NCI-H1092 treated with DMSO at 0.1 percent for 48 hours (cell line): ENCODE measurements at places on chromosomes 7 and 10.
A peak's percentile ranks its signal among the peaks of the same experiment; 100 is the strongest.

DNA sequence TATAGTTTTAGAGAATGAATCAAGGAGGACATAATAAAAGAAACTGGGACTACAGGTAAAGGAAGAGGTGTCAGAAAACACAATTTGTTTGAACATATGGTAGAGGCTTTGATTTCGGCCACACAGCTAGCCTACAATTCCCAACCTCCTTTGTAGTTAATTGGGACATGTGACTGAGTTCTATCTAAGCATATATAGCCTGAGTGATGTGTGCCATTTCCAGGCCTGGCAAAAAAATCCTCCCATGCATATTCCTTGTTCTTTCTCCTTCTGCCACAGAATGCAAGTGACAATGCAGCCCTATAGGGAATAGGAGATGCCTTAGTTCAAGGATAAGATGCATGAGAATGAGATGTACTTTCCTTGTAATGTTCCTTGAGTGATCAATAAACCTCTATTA lies 590.7 kb upstream of the STEAP1 start:
- DNase-seq: no peak

DNA sequence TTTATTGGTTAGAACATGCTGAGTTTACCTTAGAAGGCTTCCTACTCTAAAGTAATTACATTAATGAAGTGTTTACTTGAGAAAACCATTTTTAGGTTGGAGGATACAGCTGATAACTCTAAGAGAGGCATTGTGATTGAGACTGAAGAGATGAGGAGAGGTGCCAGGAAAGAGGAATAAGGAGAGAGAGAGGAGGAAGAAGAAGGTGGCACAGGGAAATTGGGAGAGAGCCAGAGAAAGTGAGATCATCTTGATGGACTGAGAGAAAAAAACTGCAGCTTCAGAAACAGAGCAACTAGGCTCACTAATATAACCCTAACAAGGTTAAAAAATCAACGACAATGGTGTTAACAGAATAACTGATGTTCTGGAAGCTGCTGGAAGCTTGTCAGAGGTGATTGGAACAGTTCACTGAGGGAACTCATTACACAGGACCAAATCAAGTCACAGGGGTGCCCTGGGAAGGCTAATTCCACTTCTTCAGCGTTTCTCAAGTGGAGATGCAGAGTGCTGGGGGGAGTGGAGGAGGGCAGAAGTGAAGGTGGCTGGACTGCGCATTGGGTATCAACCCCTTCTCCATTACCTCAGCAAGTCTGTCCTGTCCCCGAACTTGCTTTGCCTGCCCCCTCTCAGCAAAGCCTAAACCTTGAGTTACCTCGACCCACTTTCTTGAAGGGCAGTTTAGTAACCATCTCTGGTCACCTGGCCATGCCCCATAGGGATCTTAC lies 6.9 kb upstream of the SORBS1 start:
- no peak for DNase-seq

DNA sequence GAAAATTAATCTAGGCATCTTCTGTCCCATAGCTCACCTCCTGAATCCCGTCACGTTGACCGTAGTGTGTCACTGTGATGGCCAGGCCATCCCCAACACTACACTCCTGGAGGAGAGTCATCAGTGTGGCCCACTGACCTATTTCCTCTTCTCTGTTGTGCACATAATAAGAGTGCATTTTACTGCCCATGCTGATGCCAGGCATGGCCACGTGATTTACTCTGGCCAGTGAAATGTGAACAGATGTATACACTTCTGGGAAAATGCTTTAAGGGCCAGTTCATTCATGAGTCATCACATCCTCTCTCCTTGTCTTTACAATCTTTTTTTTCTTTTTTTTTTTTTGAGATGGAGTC lies 101.9 kb upstream of the PIP4K2A start:
- DNase-seq: no peak

DNA sequence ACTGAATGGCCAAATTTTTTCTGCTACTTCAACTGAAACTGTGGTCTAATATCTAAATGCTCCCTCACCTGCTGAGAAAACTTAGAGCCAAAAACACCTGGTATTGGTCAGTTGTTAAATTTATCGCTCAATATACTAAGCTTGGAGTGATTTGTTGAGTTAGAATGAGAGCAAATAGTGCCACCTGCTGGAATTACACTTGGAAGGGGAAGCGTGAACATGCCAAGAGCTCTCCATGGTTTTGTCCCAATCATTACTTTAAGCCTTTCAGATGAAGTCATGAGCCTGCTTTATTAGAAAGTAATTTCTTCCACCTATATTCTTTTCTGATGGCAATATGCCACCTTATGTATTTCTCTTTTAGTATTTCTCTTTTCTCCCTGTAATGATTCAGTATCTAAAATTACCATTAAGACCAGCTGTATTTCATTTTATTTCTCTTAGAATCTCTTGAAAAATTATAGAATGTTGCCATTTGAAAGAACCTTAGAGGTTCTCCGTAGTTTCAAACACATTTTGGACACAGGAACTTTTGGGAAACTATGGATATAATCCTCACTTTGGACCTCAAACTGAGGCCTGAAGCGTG lies 447.8 kb upstream of the C7orf33 start:
- DNase-seq: peak; percentile 78

- no peak for DNase-seq
These were observed 29.4 kb downstream of the BMS1 start for GRCh38 chr10:42812028-42812427.

DNA sequence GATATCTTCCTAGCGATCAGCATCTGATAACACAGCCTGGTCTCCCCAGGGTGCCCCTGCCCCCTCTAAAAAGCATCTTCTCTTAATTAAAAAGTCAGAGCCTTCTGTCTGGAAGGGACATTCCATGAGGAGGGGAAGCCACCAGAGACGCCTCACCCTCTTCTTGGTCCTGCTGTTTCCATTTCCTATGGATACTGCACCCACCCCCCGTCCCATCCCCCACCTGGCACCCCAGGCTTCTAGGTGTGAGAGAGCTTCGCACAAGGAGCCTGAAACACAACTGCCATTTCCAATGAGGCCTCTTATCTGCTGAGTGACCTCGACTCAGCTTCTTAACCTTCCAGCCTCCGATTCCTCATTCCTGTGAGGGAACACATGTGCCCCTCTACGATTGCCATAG lies 51.4 kb downstream of the COL13A1 start:
- no peak for DNase-seq

DNA sequence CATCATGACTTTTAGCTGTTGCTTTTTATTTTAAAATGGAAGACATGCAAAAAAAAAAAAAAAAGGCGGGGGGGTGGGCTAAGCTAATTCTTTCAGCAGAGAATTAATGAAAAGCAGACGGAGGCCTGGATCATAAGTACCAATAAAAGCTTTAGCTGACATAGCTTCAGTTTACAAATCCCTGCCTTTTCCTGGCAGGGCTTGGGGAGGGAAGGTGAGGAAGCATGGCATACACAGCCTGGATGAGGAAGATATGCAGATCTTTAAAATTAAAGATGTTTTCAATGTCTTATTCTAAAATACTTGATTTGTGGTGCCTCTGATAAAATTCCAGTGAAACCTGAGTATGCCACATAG lies 57.0 kb downstream of the ICA1 start:
- DNase-seq: no peak

- DNase-seq: no peak
These were observed 237.9 kb downstream of the ADARB2 start for GRCh38 chr10:1499359-1499957.

GRCh38 chr10:97726636-97727178 lies 10.2 kb upstream of the ZFYVE27 start:
- no peak for DNase-seq

GRCh38 chr10:8811201-8811600 lies 756.7 kb downstream of the GATA3 start:
- no peak for DNase-seq

GRCh38 chr7:122965306-122965705 lies 30.2 kb downstream of the TAS2R16 start:
- DNase-seq: peak; percentile 94

- DNase-seq: no peak
These were observed 12.8 kb downstream of the SUN1 start for GRCh38 chr7:845091-845490.

DNA sequence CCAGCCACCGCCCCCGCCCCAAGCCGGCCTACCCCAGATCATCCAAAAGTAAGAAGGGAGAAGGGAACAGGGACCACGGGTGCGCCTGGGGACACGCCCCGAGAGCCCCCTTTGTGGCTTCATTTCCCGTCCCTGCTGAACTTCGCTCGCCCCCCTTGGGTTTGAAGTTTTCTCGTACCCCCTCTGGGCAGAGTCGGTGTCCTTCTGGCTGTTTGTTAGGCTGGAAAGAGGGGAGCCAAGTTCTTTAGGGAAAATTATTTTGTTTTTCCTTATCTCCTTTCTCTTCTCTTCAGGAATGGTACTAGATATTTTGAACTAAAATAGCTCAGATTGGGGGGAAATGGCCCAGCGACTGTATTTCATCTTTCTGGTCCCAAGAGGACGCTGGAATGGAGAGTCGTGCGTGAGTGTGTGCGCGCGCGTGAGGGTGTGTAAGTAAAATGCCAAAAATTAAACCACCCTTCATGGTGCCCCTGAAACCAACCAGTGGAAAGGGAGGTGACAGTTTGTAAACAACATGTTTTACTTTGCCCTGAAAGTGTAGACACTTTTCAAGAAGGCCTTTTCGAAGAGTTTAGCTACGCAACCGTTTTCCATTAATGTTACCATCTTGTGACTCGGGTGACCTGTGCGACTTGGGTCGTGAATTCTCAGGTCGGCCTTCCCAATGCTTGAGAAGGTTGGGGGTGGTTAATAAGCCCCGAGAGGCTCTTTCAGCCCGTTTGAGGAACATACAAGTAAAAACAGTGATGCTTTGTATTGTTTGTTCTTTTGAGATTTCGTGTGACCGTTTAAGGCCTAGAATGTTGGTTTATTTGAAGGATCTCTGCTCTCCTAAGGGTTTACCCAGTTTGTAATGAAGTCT lies 694 bp downstream of the RBM20 start:
- no peak for DNase-seq

DNA sequence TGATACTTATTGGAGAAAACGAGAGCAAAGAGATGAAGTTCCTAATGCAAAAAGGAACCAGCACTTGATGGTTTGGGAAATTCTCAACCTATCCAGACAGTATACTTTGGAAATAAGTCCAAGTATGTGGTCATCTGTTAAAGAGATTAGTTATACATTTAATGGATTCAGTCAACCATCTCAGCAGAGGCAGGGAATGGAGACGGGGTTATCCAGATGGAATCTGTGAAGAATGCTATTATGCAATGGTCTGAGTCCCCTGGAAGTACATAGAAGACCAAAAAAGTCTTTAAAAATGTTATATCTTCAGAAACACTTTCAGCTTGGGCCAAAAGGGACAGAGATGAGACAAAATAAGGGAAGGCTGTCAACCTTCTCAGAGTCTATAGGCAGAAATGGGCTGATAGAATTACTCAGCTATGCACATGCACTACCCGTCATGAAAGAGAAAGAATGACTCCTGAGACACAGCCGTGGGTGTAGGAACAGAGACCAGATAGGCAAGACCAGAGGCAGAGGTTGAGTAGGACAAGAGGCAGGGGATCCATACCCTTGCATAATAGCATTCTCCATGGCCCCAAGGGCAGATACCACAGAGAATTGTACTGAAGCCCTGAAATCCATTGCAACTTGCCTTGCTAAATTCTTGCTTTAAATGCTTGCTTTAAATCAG lies 738.8 kb upstream of the POT1 start:
- no peak for DNase-seq

GRCh38 chr10:91551856-91552255 lies 81.0 kb downstream of the PPP1R3C start:
- peak; percentile 62 for DNase-seq
